ENCODE measurements at places on chromosomes 1 and 21.

DNA sequence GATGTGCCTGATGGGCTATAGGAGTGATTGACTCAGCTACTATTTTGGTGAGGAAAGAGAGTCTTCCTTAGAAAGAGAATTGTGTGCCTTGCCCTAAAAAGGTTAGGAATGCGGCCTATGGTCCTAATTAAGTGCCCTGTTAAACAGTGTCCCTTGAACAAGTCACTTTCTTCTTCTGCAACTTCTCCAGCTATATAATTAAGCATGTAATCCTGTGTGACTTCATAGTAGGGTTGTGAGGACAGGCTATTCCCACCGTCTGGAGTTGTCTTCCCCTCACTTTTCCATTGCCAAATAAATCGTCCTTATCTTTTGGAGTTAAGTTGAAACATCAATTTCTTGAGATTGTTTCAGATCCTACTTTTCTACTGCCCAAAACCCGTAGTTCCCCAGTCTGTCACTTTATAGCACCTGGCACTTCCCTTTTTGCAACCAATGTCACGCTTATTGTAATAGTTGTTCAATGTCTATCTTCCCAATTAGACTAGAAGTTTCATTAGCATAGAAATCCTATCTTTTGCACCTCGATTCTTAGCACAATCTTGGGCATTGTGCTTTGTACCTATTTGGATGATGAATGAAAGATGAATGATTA, 27.6 kb upstream of the SLC16A1 start:
- no peaks in the 10 kb centered on the region for H3K36me3 ChIP-seq
- no peaks in the 10 kb centered on the region for H3K27me3 ChIP-seq
- no peak overlapping the region for H3K27ac ChIP-seq
- DNase-seq = no peak
- no peaks in the 10 kb centered on the region for H3K4me1 ChIP-seq

- H3K4me3 ChIP-seq = no peak overlapping the region
- H3K4me1 ChIP-seq = no peaks in the 10 kb centered on the region
- no peak for DNase-seq
- H3K27ac ChIP-seq = no peak overlapping the region
These were observed 14.6 kb downstream of the GTF2B start for GRCh38 chr1:88876573-88877365.

- H3K4me1 ChIP-seq = no peaks in the 10 kb centered on the region
- H3K27ac ChIP-seq = no peak overlapping the region
- H3K4me3 ChIP-seq = no peak overlapping the region
- no peaks in the 10 kb centered on the region for H3K27me3 ChIP-seq
- H3K36me3 ChIP-seq = no peaks in the 10 kb centered on the region
These were observed 184.0 kb upstream of the C1orf174 start for GRCh38 chr1:4084048-4084431.

DNA sequence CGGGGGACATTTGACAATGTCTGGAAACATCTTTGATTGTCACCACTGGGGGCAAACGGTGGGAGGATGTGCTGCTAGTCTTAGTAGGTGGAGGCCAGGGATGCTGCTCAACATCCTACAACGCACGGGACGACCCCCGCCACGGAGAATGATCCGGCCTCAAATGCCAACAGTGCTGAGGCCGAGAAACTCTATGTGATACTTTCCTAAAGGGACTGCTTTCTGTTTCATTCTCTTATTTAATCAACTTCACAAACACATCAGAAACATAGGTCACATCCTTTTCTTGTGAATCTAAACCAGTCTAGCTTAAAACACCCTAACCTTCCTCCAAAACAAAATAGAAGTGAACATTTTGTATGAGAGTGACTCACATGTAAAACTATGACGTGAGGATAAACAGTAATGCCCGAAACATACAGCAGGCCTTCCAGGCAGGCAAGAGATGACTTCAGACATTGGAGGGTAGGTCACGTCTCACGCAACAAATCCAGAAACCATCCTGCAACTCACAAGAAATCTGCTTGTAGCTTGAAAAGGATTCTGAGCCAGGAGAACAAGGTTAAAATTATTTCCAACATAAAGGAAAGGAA, 37.2 kb upstream of the ETS2 start:
- peak overlapping the region; percentile 3 for H3K4me3 ChIP-seq
- peak; percentile 96 for DNase-seq
- no peaks in the 10 kb centered on the region for H3K36me3 ChIP-seq
- H3K27me3 ChIP-seq = no peaks in the 10 kb centered on the region
- H3K27ac ChIP-seq = peak overlapping the region; percentile 90
- peaks cover 27% of the 10 kb centered on the region for H3K4me1 ChIP-seq

GRCh38 chr1:193486671-193487229, 300.3 kb upstream of the B3GALT2 start:
- no peaks in the 10 kb centered on the region for H3K27me3 ChIP-seq
- H3K4me3 ChIP-seq = no peak overlapping the region
- no peaks in the 10 kb centered on the region for H3K4me1 ChIP-seq
- H3K27ac ChIP-seq = no peak overlapping the region

- peaks cover 3% of the 10 kb centered on the region for H3K4me1 ChIP-seq
- no peaks in the 10 kb centered on the region for H3K36me3 ChIP-seq
These were observed 38.4 kb upstream of the ZNF281 start for GRCh38 chr1:200448034-200448762.

GRCh38 chr1:156486421-156487344, 13.9 kb downstream of the MEF2D start:
- H3K27ac ChIP-seq = no peak overlapping the region
- DNase-seq = no peak
- H3K36me3 ChIP-seq = peaks cover 7% of the 10 kb centered on the region
- no peak overlapping the region for H3K4me3 ChIP-seq

DNA sequence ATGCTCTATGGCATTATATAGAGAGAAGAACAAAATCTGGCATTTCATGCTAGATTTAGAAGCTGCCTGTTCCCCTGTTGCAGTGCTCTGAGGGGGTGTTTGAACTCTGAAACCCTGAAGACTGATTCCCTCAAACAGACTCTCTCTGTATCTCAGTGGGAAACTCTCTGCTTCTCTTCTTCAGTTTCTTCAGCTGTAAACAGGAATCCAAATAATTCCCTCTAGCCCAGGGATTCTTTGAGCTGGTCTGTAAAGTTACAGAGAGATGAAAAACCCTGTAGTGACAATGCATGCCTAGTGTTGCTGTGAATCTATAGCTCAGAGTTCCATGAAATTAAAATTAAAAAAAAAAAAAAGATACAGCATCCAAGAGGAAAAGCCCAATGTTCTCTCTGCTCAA, 17.0 kb upstream of the ROR1 start:
- H3K27ac ChIP-seq = no peak overlapping the region
- no peak overlapping the region for H3K4me3 ChIP-seq

- peaks cover 5% of the 10 kb centered on the region for H3K4me1 ChIP-seq
- no peaks in the 10 kb centered on the region for H3K36me3 ChIP-seq
These were observed 23.1 kb upstream of the TOR3A start for GRCh38 chr1:179058487-179059483.

GRCh38 chr1:214004795-214005194, 17.0 kb downstream of the PROX1 start:
- H3K27ac ChIP-seq = no peak overlapping the region
- H3K4me1 ChIP-seq = peaks cover 8% of the 10 kb centered on the region
- peaks cover 2% of the 10 kb centered on the region for H3K27me3 ChIP-seq
- no peak for DNase-seq
- no peaks in the 10 kb centered on the region for H3K36me3 ChIP-seq
- no peak overlapping the region for H3K4me3 ChIP-seq

DNA sequence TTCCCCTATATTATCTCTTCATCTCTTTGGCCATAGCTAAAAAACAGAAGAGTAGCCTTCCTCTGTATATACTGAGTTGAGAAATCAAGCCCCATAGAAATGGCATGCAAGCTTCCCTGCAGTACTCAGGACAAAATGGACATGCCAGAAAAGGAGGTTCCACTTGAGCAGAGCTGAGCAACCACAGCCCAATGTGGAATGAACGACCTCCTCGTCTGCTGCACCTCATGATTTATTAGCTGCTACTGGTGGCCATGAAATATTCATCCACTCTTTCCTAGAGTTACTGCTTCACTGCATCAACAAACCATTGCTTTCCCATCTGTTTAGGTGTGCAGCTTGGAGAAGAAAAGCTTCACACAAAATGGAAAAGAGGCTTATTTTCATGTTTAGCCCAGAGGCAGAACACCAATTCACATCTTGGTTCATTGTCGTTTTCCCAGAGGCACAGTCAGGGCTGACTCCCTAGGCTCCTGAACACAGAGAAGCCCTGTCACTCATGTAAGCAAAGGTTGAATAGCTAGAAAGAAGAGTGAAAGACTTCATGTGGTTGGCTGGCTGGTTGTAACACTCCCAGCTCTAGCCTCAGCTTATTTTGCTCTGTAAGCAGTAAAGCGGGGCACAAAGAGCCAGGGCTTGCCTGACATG, 148.0 kb downstream of the TSEN15 start:
- H3K36me3 ChIP-seq = no peaks in the 10 kb centered on the region
- no peak overlapping the region for H3K27ac ChIP-seq
- peaks cover 4% of the 10 kb centered on the region for H3K4me1 ChIP-seq

- H3K36me3 ChIP-seq = no peaks in the 10 kb centered on the region
- DNase-seq = no peak
- H3K27me3 ChIP-seq = no peaks in the 10 kb centered on the region
- no peaks in the 10 kb centered on the region for H3K4me1 ChIP-seq
- no peak overlapping the region for H3K4me3 ChIP-seq
These were observed 450.4 kb upstream of the VAMP3 start for GRCh38 chr1:7320661-7321060.

DNA sequence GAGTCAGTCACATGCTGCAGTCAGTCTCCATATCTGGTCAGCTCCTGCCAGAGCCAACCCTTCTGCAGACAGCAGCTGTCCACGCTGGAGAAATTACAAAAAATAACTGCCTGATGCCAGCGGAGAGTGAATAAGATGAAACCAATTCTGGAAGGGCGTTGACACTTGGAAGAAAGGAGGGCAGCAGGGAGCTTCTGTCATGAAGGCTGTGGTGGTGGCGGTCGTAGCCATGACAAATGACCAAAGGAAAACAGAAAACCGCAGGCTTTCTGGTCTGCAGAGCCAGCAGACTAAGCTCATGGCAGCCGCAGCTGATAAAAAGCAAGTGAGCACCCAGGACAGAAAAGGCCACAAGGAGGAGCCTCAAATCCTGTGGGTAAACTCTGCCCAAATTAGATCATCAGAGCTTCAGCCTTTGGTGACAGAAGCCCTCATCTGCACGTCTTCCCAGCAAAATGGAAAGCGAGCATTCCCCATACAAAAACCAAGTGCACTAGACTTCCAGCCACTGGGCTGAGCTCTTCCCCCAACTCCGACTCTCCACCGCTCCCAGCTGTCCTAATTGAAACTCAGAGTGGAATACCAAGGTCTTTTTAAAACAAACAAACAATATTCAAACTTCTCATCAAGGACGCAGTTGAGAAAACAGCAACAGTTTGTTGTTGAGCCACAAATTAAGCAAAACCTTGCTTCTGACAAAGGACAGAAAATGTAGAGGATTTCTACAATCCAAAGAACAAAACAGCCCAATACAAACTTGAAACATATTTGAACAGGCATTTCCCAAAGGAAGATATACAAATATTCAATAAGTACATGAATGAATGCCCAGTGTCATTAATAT, 28.7 kb downstream of the RSPH1 start:
- no peaks in the 10 kb centered on the region for H3K36me3 ChIP-seq
- H3K27ac ChIP-seq = no peak overlapping the region
- DNase-seq = peak; percentile 39
- H3K27me3 ChIP-seq = peaks cover 2% of the 10 kb centered on the region

DNA sequence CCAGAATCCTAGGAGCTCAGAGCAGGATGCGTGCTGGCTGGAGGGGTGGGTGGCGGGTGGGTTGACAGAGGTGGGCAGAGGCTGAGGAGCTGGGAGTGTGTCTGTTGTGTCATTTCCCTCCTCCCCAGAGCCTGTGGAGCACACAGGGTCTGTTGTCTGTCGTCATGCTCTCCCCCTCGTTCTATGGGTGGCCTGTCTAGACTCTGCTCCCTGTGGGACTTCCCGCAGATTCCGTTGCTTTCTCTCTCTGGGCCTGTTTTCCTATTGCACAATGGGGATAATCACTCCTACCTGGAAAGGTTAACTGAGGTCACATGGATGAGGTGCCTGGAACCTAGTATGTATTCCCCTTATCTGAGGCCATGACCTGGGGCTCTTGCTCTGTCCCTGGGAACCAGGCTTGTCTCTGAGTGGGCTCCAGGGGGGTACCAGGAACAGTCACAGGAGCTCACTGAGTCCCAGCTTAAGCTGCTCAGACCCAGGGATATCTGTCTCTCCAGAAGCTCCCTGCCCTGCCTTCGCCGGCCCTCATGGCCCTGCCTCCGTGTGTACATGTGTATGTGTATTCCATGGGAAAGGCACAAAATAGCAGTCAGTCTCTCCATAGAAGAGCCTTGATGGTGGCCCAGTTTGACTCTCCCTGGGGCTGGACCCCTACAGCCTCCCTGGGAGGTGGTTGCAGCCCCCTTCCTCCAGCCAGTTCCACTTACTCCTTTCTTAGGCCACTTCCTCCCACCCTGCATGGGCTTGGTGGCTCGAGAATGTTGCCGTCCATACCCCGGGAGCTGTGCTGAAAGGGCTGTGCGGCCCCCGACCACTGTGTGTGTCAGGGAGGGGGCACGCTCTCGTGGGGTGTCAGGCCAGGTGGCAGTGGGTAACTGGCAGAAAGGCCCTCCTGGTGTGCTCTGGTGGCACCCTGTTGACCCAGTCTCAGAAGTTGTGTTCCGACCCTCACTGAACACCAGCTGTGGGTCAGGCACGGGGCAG, 17.9 kb downstream of the PTPRF start:
- no peak overlapping the region for H3K27ac ChIP-seq
- H3K4me3 ChIP-seq = no peak overlapping the region
- H3K4me1 ChIP-seq = peaks cover 3% of the 10 kb centered on the region

DNA sequence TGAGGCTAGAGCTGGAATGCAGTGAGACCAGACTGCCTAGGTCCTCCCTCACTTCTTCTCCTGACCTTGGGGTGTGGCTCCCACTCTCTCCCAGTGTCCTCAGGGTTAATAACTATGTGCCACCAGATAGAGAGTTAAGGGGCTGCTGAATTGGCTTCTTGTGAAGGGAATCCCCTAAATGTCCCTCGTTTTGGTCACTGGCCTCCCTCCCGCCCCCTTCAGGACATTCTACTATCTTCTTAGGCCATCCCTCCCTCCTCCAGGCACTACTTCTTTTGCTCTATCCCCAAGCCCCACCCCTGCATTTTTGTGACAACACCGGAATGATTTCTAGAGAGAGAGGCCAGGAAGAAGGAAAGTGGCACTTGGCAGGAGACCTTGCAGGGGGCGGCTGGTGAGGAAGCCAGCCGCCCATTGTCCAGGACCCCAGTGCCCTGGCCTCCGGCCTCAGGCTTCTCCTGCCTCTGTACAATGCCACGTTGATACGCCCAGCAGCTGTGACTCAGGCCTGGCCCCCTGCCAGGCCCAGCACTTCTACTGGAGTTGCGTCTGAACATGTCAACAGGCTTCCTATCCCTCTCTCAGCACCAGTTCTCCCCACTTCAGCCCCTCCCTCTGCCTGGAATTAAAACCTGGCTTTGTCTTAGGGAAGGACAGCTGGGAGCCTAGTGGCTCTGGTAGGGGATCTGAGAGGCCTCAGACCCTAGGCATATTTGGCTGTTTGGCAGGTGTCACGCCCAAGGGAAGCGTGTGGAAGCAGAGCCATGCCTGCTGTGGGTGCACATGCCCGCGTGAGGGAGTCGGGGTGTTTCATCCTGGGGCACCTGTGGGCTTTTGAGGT, 9.1 kb downstream of the LMNA start:
- DNase-seq = peak; percentile 95
- H3K27ac ChIP-seq = peak overlapping the region; percentile 100

- no peak overlapping the region for H3K4me3 ChIP-seq
- no peaks in the 10 kb centered on the region for H3K27me3 ChIP-seq
- no peak for DNase-seq
- H3K36me3 ChIP-seq = no peaks in the 10 kb centered on the region
These were observed 1.1 kb downstream of the CTRC start for GRCh38 chr1:15439325-15439724.

Data from astrocyte (in vitro differentiated cells and primary cell).